T47D (cell line): ENCODE measurements at places on chromosomes 2 and 18.

GRCh38 chr2:21245565-21245964 lies 121.8 kb downstream of the TDRD15 start:
- DNase-seq: no peak

DNA sequence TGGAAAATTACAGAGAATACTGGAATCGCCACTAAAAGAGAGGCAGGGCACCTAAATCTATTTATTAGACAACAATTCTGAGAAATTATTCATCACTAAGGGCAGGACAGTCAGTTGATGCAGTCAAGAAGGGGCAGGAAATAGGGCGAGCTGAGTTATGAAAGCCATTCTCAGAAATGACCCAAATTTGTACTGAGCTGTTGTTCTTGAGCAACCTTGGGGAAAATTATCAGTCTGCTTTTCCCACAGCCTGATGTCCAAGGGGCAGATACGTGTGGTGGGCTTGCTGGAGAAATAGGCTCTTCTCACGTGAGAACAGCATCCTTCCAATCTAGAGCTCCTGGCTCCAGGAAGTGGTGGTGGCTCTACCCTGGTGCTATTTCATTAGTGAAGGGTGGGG lies 38.6 kb downstream of the STON1 start:
- no peak for DNase-seq

DNA sequence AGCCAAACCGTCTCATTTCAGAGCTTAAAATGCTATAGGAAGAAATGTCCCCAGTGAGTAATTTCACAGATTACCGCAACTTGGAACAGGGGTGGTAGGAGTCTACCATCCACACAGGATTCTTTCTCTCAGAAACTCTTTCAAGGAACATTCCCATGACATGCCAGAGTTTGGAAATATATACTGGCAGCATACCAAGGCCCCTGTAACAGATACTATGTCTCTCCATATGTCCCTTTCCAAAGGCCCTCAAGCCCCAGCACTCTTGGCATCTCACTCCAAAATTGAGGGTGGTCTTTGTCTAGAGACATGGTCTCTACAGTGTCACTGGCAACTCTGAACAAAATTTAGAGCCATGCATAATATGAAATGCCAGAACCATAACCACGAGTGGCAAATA lies 11.0 kb downstream of the FIGLA start:
- no peak for DNase-seq

DNA sequence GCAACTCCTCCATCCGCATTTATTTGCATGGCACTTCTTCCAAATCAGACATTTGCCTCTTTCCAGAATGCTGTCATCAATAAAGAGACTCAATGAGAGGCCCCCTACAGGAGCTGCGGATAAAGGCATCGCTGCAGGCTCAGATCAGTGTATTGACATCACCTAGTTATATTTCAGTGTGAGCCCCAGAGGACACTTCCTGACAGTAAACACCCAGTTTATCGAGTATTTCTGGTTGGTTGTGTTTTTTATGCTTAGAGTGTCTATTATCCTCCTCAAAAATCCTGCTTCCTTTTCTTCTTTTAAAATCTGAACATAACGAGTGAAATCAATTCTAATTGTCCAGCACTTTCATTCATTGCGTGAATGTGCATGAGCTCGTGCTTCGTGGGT lies 38.8 kb downstream of the NRP2 start:
- no peak for DNase-seq

DNA sequence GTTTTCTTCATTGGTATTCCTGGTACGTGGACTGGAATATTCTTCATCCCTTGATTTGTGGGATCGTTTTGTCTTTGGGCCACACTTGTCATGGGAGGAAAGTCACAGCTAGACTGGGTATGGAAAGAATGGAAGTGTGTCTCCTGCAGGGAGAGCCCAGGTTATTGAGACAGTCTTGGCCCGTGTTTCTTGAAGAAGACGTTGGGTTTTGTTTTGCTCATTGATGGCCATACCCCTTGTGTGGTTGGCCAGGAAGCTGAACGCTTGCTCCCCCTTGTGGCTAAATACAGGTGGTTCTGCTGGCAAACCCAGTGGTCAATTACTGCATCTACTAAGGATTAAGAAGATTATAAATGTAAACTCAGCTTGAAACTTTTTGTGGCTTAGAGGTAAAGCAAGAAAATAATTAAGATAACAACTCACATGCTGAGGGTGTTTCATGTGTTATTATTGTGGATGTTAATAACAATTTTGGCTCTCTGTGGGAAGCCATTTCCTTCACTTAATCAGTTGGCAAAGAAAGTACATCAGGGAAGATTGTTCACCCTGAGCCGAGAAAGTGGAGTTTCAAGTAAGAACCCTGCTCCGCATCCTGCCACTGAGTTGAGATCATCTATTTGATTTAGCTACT lies 91.8 kb downstream of the NEDD4L start:
- DNase-seq: peak; percentile 75

- DNase-seq: no peak
Measured at GRCh38 chr2:129763966-129764365, 215.5 kb upstream of the RAB6C start.

DNA sequence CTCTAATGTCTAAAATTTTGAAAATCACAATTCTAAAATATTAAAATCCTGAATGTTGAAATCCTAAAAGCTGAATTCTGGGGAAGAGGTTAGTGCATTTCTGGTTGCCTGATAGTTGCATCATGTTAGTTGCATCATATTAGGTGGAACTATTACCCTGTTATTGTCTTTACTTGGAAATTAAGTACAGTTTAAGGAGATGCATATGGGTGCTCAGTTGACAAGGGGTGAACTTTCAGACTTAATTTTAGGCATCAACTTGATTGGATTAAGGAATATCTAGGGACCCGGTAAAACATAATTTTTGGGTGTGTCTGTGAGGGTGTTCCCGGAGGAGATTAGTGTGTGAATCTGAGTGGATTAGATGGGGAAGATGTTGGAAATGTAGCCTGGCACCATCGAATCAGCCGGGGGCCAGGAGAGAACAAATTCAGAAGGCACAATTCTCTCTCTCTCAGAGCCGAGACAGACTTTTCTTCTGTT lies 409.8 kb downstream of the PLCL1 start:
- DNase-seq: no peak
